Thymus (tissue), 14 donors: ENCODE measurements at places on chromosomes 12 and 14.
A peak's percentile ranks its signal among the peaks of the same experiment; 100 is the strongest.

DNA sequence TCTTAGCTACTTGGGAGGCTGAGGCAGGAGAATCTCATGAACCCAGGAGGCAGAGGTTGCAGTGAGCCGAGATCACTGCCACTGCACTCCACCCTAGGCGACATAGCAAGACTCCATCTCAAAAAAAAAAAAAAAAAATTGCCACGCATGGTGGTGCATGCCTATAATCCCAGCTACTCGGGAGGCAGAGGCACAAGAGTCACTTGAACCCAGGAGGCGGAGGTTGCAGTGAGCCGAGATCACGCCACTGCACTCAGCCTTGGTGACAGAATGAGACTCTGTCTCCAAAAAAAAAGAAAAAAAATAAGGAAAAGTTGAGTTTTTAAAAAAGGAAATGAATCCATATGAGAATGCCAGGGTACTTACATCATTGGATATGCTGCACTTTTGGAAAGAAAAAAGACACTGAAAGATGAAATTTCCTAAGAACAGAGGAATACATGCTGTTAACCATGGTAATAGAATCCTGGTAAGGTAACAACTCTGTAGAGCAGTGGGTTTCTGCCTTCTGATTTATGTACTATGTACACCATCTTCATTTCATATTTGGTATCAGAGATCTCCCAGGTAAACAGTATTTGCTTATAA, 222.7 kb downstream of the ERC1 start:
- DNase-seq: no peak

DNA sequence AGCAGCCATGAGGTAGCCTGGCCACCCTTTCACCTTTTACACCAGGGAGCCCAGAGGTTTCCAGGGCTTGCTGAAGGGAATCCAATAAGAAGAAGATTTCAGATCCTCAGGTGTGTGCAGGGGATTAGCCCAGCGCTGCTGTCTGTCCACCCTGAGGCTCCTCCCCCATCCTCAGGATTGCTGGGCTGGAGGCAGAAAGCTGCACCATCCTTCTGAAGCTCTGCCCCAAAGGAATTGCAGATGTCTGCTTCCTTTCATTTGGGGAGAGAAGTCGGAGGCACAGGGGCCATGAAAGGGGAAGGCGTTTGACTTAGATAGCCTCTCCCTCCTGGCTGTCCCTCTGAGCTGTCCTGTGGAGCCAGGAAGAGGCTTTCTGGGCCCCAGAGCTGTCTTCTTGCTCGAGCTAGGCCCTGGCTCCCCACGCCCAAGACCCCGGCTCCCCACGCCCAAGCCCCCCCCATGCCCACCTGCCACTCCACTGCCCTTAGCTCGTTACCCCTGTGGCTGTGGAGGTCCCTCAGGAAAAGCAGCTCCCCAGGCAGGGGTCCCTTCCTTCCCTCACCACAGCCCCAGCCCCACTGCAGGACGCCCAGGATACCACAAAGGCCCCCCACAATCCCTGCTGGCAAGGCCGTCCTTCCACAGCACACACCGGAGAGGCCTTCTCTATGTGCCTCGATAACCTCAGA, 359.0 kb downstream of the CACNA1C start:
- no peak for DNase-seq

GRCh38 chr14:65252482-65253255, 150.4 kb upstream of the MAX start:
- peak; percentile 57 for DNase-seq

GRCh38 chr14:55430024-55430690, 10.3 kb downstream of the TBPL2 start:
- peak; percentile 68 for DNase-seq

GRCh38 chr12:11667171-11667570, 17.7 kb downstream of the ETV6 start:
- no peak for DNase-seq

DNA sequence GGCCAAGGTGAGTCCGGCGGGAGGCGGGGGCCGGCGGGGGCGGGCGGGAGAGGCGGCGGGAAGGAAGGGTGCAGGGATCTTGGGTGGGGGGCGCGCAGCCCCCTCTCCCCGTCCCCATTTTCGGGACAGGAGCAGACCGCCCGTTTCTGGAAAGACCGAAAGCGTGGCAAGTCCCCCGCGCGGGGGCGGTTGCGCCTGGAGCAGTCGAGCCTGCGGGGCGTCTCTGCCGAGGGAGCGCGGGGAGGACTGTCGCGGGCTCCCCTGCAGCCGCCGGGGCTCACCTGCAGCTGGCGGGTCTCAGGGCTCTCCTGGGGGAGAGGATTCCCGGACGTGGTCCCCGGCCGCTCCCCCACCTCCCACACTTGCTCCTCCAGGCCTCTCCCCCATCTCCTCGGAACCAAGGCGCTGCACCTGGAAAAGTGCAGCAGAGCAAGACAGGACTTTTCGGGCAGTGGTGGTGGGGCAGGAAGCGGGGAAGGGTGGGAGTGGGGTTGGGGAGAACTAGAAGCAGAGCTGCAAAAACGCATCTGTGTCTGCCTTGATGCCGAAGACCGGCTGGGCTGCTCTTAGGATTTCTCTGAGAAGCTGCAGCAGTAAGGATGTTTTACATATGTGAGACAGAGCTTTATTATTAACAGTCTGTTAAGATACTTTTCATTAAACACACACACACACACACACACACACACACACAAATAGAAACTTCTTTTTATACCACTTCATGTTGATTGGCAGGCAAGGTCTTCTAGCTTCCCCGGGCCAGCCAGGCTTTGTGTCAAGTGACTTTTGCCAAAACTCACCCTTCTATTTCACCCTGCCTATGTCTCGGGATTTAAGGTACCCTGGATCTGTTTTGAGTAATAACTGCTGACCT, 677 bp downstream of the C12orf75 start:
- peak; percentile 37 for DNase-seq

DNA sequence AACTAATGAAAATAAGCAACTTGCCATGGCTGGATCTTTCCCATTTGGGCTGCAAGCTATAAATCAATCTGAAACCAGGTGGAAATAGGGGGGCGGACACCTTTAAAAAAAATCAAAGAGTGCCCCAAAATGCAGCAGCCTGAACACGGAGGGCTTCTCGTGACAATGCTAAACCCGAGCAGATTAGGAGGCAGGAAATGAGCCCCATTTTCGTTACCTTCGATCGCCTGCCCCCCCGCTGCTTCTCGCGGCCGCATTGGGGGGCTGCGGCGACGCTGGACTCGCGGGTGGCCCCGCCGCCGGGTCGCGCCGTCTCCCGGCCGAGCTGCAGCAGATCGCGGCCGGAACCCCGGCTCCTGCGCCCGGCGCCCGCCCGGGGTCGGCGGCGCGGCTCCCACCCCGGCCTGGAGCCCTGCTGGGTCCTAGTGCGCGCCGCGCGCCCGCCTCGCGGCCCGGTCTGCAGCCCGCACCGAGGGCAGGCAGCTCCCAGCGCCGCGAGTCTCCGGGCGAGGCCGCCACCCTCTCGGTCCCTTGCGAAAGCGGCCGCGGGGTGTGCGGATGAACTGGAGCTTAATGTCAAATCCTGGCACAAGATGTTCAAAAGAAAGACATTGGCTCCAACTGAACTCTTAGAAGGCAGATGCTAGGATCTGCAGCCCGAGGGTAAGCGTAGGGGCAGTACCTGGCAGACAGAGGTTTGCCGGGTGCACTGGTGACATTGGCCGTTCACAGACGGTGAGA, 201.9 kb upstream of the FOXN3 start:
- peak; percentile 81 for DNase-seq

DNA sequence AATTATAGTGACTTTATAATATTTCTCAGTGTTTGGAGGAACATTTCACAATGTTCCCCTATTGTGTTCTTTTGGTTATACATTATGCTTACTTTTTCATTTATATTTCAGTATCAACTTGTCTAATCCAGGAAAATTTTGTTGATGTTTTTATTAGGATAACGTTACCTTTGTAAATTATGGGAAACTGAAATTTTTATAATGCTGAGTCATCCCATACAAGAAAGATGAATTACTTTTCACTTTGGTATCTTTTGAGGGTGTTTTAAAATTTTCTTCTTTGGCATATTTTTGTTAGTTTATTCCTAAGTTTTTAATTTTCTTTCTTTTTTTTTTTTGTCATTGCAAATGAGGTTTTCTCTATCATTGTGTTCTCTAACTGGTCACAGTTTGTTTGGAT, 542.7 kb downstream of the SLC16A7 start:
- DNase-seq: no peak

- no peak for DNase-seq
These were observed 260.5 kb downstream of the RAD51B start for GRCh38 chr14:68079941-68080697.

DNA sequence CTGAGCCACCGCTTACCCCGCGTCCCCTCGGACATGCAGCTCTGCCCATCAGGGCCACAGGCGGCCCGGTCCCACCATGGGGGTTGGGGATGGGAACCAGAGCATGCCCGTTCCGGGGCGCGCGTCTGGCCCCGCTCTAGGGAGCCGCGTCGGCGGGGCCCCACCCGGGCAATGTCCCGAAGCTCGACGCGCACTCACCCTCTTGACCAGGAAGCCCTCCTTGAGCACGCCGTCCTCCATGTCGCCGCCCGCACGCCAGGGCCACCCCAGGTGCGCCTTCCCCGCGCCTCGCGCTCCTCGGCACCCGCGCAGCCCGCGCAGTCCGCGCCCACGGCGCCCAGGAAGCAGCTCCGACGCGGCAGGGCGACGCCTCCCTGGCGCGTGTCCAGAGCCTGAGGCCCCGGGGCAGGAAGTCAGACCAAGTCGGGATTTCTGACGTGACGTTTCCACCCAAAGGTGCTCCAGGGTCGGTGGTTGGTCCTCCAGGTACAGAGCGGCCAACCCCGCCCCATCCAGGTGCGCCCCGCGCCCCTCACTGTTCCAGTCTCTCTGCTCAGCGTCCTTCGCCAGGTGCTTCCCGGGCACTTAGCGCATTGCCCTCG, at the start of gene PLEK2:
TSS of gene PLEK2 (minus strand) at position 346 of the 602 bp plus-strand sequence. CDS start at position 240, 106 bp downstream.
- DNase-seq: no peak

- no peak for DNase-seq
These were observed 140.0 kb upstream of the FKBP4 start for GRCh38 chr12:2654741-2655140.

GRCh38 chr14:70045844-70046535, 142.8 kb downstream of the SLC8A3 start:
- DNase-seq: no peak

GRCh38 chr12:113525066-113525465, 53.4 kb upstream of the LHX5 start:
- no peak for DNase-seq

- no peak for DNase-seq
These were observed 79.3 kb downstream of the DIP2B start for GRCh38 chr12:50584135-50584534.

- DNase-seq: no peak
These were observed 177.0 kb upstream of the CNTN1 start for GRCh38 chr12:40515041-40515816.

DNA sequence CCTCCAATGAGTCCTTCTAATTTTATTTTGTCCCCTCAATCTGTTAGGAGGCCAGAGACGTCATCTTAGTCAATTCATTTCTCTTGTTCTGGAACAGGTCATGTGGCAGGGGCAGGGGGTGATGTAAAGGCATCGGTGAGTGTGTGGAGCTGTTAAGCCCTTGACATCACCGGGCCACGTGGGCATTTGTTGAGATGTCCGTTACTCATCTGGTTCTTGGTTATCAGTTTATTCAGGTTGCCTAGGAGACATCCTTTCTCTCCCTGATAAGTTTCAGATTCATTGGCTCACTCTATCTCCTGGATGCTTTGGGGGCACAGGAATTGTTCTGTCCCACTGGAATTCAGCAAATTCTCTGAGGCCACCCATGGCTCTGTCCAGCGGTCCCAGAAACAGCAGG, 33.6 kb upstream of the SEL1L start:
- no peak for DNase-seq
